Activated CD8-positive, alpha-beta memory T cell treated with anti-CD3 and anti-CD28 coated beads for 48 hours (primary cell): ENCODE measurements at places on chromosomes 5 and 9.

DNA sequence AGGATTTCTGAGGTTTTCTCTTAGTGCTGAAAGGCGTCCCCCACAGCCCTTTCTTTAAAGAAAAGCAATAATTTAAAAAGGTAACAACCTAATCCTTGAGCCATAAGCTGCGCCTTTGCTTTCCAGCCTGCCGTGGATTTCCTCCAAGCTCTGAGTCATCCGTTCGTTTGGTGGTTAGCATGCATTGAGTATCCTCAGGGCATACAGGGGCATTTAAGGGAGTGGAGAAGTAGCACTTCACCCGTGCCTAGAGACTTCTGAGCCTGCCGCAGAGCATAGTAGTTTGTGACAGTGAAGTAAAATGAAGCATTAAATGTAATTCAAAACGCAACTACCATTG is 892 bp upstream of the TNC start:
- DNase-seq: no peak

DNA sequence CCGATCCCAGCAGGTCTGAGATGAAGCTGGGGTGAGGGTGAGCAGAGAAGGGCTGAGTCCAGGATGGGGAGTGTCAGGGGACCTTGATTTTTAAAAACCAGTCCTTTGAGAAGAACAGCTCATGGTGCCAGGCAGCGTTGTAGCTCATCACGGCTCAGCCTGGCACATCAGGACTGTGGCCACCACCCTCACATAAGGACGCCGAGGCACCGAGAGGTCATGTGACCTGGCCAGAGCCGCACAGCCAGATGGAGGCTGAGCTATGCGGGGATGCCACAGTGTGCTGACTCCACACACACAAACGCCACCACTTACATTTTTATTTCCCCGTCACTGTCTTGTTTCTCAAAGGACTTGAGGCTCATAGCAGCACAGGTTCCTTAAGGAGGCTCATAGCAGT is 32.9 kb upstream of the CEP72 start:
- DNase-seq: no peak

- DNase-seq: no peak
Measured at GRCh38 chr9:110555551-110556331, 23.8 kb downstream of the SVEP1 start.

- DNase-seq: no peak
Measured at GRCh38 chr5:38370358-38371100, 112.2 kb downstream of the EGFLAM start.

DNA sequence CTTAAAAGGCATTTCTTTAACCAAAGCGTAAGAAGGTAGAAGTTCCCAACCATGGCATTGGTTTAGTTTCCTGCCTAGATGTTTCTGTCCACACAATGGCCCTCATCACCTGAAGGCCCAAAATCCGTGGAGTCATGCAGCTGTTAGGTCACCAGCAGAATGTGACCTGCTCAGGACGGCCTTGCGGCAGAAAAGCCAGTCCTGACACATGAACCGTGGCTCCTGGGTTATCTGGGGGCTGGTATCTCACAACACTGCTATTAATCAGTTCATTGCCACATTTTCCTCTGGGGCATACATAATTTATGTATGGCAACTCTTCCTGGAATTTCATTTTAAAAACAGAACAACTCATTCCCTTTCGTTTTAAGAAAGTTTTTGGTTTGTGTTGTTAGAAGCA is 278.4 kb downstream of the ATPSCKMT start:
- no peak for DNase-seq

DNA sequence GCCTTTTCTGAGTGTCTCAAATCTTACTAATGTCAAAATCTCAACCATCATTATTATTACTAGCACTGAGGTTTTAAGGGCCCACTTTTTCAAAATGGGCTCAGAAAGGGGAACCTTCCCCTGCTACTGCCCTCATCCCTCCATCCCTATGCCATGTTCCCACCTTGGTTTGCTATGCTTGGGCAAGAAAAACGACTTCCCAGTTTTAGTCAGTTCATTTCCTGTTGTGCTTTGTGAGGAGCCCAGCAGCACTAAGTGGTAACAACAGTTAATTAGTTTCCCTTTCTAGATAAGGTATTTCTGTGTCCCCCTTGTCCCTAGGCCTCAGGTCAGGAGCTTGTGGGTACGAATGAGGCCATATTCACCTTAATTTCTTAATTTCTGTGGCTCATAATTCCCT is 595.2 kb downstream of the RAB3C start:
- no peak for DNase-seq

DNA sequence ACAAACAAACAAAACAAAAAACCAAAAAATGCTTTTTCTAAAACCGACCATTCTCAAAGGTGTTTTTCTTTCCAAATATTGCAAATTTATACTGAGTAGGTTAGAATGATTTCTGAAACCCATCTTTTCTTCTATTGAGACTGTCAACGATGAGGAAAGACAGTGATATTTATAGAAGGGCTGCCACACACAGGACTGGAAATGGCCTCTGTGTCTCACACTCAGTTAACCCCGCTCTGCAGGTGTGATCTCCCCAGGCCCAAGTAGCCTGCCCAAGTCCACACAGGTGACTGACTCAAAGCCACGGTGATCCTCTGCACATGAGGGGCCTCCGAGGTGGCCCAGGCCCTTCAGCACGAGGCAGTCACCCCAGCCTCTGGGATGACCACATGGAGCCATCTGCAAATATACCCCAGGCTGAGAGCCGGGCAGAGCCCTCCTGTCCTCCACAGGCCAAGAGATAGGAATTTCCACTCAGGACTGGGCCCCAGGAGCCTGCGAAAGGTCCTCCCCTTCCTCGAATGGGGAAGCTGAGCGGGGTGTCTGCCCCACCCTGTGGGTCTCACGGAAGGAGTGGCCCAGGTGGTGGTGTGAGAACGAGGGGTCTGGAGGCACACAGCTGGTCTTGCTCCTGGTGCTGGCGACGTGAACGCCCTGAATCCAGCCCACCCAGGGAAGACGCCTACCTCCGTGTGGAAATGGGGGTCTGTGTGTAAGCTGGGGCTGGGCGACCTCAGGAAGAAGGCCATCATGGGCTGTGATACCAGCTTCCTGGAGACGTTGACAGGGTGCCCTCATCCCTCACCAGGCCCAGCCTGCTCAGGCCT is 53.0 kb upstream of the PHYKPL start:
- DNase-seq: no peak
